ENCODE measurements at places on chromosomes 16 and 17.

GRCh38 chr17:72466199-72466598 lies 345.4 kb downstream of the SOX9 start:
- DNase-seq = no peak

DNA sequence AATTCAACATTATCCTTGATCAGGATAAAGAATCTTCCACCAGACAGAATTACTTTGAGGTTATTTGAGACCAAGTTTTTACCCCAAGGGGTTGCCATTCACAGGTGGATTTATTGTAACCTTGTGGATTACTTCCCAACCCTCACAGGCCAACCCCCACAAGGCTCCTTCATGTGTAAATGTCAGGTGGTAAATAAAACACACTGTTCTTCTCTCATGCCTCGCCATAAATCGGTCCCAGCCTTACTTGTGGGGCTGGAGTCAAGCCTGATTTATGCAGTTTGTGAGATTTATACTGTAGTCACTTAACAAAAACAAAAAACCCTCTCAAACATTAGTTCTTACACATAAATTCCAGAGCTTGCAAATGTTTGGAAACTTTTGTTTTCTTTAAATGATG lies 98.6 kb upstream of the IRX3 start:
- no peak for DNase-seq

DNA sequence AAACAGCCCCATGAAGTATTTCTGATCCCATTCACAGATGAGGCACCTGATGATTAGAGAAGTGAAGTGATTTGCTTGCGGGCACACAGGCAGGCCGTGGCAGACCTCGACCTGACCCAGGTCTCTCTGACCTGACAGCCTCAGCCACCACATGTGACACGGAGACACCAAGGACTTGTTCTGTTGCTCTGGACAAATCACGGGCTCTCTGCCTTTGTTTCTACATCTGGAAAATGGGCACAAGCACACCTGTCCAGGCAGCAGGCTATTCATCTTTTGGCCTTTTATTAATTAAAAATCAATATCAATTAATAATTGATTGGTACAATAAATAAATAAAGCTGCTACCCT lies 3.4 kb downstream of the MAP3K14 start:
- no peak for DNase-seq

- no peak for DNase-seq
These were observed 15.7 kb downstream of the CNEP1R1 start for GRCh38 chr16:50040710-50041109.

- peak; percentile 34 for DNase-seq
These were observed 1.6 kb downstream of the CTCF start for GRCh38 chr16:67563708-67564468.

- no peak for DNase-seq
These were observed 68.1 kb downstream of the RBFOX3 start for GRCh38 chr17:79542718-79543117.

- peak; percentile 94 for DNase-seq
These were observed at the start of gene CBFB for GRCh38 chr16:67028696-67029253. TSS of gene CBFB (plus strand) at chr16:67029149. CDS start at chr16:67029408, 259 bp downstream.

DNA sequence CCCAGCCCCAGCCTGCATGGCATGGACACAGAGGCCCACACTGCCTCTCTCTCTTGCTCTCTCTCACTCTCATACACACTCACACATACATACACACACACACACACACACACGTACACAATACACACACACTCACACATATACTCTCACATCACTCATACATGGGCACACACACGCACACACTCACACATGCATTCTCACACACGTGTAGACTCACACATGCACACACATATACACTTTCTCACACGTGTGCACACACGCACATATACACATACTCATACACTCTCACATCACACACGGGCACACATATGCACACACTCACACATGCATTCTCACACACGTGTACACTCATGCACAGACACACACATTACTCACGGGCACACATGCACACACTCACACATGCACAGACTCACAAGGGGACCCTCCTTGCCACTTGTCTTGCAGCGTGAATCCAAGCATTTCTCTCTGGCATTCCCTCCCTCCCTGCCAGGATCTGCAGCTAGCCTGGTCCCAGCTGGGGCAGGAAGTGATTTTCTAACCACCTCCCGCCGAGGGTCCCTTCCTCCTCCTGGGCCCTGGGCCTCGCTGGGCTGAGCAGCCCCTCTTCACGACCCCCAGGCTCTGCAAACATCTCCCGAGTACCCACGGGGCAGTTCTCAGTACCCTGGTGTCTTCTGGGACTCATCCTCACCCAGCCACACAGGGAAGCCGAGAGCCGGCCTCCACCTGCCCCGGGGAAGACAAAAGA lies 37.5 kb downstream of the IL21R start:
- no peak for DNase-seq

DNA sequence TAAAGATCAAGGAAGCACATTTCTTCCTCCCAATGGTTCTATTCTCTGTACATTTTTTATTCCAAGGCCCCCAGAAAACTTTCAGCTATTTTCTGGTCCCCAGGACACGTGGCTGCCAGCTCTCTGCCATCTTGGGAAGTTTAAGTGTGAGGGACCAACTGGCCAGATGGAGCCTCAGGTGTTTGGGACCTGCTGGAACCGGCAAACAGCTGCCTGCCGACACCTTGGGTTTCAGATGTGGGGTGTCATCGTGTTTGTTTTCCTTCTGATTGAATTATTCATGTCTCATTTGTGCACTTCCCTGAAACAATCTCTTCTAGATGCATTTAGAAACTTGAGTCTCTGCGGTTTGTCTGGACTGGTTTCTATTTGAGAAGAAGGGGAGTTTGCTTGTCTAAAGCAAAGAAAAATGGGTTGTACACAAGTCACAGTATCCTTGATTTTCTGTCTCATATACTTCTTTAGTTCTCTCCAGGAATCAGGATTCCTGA lies 386.5 kb downstream of the SLC39A11 start:
- DNase-seq = no peak

GRCh38 chr16:85162478-85163277 lies 50.4 kb upstream of the CIBAR2 start:
- DNase-seq = no peak

- no peak for DNase-seq
These were observed 9.4 kb downstream of the MAP3K3 start for GRCh38 chr17:63631626-63632025.

GRCh38 chr16:24130494-24131085 lies 125.5 kb upstream of the CACNG3 start:
- no peak for DNase-seq

DNA sequence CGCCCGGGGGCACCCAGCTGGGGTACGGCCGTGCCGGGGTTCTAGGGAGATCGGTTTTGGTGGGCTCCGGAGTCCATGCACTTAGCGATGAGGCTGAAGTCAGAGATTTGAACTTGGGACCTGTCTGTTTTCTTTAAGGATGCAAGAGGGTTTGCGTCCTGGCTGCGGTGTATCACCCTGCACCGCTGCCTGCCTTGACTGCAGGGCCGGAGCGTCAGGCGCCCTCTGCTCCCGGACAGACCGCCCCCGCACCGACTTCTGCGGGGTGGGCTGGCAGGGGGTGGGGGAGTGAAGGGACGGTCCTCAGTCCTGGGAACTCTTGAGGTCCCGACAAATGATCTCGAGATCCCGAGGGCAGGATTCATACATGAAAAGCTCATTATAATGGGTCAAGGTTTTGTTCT lies 701 bp downstream of the PDP2 start:
- peak; percentile 12 for DNase-seq

DNA sequence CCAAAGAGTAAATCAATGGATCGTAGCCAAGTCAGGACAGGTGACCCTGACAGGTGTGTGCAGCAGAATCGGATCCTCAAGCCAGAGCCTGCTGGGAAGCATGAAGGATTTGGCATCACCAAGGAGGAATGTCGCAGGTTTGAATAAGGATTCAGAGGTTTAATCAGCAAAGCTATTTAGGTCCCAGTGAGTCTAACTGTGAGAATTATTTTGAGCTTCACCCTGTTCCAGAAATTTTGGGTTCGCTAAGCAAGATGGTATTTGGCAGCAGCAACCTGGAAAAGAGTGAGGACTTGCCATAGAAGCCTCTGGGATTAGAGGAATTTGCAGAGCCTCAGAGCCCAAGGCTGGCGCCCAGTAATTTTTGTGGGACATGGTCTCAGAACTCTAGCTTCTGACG lies 173.0 kb downstream of the CCDC182 start:
- DNase-seq = no peak

DNA sequence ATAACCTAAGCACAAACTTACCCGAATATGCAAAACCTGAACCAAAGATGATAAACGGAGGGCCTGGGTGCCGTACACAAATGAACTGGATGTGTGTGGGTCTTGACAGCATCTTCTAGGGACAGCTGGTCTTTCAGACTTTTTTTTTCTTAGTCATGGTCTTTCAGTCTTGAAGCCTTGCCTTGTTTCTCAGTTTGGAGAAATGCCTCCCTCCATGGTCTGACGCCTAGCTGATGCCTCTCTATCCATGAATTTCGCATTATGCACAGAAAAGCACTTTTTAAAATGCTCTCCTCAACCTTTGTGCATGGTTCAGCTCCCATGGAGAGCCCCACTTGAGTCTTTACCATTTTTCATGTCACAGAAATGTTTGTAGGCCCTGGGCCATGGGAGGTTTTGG lies 52.8 kb upstream of the LYRM9 start:
- DNase-seq = no peak

GRCh38 chr16:87956365-87957231 lies 5.4 kb downstream of the BANP start:
- DNase-seq = peak; percentile 73

DNA sequence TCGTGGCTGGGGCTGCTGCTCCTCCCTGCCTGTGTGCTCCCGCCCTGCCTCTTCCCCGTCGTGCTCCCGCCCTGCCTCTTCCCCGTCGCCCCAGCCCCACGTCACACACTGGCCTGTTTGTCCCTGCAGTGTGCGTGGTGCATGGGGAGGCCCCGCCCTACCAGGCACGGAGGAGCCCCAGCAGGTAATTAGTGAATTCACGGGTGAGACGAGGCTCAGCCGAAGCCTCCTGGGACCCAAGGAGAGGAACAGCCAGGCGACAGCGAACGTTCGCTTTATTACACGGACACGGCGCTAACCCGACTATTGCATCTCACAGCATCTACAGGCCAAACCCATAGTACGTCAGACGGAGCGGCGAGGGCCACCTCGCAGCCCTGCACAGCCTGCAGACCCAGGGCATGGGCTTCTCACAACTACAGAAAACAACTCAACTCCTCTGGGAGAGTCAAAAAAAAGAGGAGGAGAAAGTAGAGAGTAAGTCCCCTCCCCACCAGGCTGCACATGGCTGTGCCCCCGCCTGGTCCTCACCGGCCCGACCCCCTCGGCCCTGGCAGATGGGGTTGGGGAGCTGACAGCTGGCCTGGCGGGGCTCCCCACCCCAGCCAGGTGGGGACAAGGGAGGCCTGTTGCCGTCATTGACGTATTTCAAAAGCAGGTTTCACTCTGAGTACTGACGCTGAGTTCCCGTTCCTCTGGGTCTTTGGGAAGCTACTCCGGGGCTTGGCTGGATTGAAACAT lies 4.3 kb upstream of the PABPN1L start:
- DNase-seq = no peak

- no peak for DNase-seq
These were observed 3.1 kb upstream of the MRPS34 start for GRCh38 chr16:1775846-1776671.

- DNase-seq = no peak
These were observed 17.3 kb downstream of the SOCS3 start for GRCh38 chr17:78342449-78343186.

GRCh38 chr17:75638893-75639292 lies 5.7 kb downstream of the SMIM5 start:
- no peak for DNase-seq
